ENCODE measurements at places on chromosomes 11 and 22. TPM values are rescaled to one million over a fixed set of nuclear protein-coding genes. Genes with fewer than 3 reads are reported as not detected.

The KRTAP5-7 gene
- not detected for total RNA-seq

The PRR33 gene
- total RNA-seq: not detected

The RAPSN gene
- not detected for total RNA-seq

The CARD10 gene
- total RNA-seq: 34.8 TPM

The RIMBP3B gene
- total RNA-seq: 0.06 TPM

The SAA2 gene
- total RNA-seq: 0.87 TPM

DNA sequence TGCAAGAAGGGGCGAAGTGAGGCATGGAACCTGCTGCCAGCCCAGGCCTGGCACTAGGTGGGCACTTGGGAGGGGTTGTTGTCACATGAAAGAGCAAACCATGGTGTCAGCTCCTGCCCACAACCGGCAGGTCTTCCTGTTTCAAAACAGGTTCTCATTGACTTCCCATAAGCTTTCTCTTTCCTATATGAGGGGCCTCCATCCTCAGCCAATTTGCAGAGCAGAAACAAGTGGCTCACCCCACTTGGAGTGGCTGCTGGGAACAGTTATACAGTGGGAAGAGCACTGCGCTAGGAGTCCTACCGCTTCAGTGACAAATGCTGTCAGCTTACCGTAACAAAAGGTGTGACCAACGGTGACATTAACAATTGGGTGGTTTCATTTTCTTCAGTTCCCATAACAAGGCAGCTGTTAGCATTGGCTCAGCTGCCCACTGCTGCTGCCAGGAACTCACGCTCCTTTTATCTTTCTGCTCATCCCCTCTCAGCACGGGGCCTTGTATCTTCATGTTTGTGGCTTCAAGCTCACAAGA is 10.2 kb upstream of the SSTR3 start:
- DNase-seq: no peak

DNA sequence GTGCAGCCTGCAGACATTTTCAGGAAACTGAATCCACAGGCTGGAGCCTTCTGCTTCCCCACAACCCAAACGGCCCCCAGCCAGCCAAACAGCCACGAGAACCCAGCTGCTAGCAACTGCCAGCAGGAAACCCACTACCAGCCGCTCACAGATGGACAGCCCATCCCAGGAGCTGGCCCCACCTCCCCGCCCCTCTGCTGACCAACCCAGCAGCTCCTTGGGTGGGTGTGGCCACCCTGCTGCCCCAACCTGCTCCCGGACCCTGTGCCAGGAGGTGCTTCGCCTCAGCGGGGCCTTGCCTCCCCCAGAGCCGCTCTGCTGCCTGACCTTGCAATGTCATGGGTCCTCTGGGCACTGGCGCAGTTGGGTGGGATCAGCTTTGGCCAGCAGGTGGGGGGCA is 8.2 kb upstream of the CCDC188 start:
- no peak for DNase-seq

GRCh38 chr11:117652521-117652920 is 144.5 kb downstream of the DSCAML1 start:
- no peak for DNase-seq

- DNase-seq: no peak
Measured at GRCh38 chr11:44858796-44859527, 91.7 kb downstream of the TP53I11 start.

GRCh38 chr11:75654314-75654713 is 14.5 kb downstream of the MAP6 start:
- DNase-seq: no peak

DNA sequence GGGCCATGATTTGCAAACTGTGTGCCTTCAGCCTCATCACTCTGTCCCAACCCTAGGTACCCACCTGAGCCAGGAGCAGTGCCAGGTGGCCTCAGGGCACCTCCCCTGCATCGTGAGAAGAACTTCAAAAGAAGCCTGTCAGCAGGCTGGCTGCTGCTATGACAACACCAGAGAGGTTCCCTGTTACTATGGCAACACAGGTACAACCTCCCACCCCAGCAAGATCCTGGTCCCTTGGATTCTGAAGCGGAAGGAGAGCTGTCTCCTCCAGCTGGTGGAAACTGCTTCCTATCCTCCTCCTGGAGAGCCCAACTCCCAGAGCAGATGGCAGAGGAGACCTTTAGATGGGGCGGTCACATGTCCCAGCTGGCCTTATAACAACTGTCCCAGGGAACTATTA is 2.9 kb downstream of the ZP1 start:
- no peak for DNase-seq

DNA sequence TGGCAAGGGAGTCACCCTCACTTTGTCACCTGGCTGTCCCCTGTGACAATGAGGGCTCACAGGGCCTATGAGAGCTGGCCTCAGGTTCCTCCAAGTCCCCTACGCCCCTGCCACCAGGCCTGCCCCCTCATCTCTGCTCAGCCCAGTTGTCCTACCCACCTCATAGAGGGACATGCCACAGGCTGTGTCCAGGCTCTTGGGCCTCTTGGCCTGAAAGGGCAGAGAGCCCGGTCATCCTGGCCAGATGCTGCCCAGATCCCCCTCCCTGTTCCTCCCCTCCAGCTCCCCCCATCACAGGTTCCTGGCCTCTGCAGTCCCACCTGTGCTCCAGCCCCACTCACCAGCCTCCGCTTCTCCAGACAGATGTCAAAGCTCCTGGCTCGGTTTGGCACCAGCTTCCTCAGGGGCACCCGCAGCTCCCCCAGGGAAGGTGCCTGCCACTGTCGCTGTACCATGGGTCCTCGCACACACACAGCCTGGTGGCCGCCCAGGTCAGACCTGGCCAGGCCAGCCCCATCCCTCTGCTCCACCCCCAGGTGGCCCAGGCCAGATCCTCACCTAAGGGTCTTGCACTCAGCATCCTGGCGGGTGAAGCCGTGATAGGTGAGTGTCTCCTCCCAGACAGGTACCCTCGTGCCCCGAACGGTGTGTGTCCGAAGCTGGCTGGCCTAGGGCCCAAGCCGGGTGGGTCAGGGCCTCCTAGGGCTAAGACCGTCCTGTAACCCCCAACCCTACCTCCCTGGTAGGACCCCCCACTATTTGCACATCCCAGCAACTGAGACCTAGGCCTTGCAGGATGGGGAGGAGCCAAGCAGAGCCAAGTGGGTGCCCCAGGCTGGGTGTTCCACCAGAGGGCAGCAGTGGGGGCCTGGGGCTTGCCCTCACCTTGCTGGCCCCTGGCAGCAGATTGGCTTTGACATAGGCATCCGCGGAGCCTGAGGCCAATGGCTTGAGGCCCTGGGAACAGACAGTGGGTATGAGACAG is 8.3 kb downstream of the NDUFV1 start:
- DNase-seq: no peak

DNA sequence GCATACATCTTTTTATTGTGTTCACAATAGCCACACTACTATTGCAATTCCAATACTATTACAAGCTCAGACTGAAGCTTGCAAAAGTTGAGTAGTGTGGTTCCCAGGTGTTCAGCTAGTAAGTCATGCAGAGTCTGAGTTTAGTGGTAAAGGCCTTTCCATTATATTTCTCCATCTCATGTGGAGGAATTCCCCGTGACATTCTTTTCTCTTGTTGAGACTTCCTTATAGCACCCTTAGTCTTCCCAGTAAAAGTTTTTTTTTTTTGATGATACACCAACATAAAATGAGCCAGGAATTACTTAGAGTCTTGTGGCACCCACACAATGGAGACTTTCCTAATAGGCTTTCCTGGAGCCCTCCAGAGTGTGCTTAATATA is 110.8 kb downstream of the UVRAG start:
- DNase-seq: no peak

DNA sequence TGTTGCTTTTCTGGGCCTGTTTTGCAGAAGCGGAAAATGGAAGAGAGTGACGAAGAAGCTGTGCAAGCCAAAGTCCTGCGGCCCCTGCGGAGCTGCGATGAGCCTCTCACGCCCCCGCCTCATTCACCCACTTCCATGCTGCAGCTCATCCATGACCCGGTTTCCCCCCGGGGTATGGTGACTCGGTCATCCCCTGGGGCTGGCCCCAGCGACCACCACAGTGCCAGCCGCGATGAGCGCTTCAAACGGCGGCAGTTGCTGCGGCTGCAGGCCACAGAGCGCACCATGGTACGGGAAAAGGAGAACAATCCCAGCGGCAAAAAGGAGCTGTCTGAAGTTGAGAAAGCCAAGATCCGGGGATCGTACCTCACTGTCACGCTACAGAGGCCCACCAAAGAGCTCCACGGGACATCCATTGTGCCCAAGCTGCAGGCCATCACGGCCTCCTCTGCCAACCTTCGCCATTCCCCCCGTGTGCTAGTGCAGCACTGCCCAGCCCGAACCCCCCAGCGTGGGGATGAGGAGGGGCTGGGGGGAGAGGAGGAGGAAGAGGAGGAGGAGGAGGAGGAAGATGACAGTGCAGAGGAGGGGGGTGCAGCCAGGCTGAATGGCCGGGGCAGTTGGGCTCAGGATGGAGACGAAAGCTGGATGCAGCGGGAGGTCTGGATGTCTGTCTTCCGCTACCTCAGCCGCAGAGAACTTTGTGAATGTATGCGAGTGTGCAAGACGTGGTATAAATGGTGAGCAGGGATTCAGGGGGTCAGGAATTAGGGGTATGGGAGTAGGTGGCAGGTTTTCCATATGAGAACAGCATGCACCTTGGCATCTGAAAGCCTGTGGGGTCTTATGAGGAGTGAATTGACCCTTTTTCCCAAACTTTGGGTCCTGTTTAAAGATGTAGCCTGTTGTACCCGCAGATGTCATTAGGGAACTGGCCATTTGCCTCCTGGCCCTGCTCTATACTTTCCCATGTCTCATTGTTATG is 15.9 kb upstream of the GRK2 start:
- DNase-seq: no peak

GRCh38 chr11:17197431-17197898 is 10.3 kb downstream of the PIK3C2A start:
- DNase-seq: no peak

GRCh38 chr22:33109514-33110430 is 51.6 kb upstream of the SYN3 start:
- DNase-seq: no peak

DNA sequence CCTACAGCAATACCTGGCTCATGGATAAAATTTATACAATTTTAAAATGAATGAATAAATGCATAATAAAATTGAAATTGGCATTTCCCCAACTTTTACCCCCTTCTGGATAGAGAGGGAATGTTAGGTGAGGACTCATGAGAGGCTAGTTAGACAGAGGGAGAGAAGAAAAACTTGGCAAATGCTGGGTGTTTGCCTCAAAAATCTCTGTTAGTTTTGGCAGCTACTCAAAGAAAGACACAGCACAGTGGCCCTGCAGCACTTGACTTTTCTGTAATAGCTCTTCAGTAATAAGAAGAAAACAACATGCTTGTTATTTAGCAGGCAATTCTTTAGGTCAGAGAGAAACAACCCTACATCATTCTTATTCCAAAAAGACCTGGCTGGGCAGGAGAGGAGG is 20.7 kb upstream of the IZUMO1R start:
- no peak for DNase-seq

GRCh38 chr11:575313-575995 is 816 bp upstream of the PHRF1 start:
- no peak for DNase-seq

DNA sequence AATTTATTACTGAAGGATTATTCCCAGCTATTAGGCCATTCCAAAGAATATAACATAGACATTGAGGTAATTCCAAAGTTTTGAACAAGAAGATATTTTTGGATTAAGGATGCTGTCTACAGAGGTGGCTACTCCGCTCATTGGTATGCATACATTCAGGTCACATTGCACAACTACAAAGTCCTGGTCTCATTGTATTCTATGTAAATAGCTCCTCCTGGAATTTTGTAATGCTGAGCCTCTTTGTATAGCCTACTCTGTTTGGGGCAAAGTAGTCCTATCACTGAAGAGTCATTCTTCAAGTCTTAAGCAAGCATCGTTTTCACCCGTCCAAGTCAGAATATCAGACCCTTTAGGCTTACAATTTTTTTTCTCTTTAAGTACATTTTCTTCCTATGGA is 142.4 kb downstream of the KIF18A start:
- no peak for DNase-seq

GRCh38 chr11:93492464-93493251 is 50.5 kb downstream of the SMCO4 start:
- DNase-seq: no peak

DNA sequence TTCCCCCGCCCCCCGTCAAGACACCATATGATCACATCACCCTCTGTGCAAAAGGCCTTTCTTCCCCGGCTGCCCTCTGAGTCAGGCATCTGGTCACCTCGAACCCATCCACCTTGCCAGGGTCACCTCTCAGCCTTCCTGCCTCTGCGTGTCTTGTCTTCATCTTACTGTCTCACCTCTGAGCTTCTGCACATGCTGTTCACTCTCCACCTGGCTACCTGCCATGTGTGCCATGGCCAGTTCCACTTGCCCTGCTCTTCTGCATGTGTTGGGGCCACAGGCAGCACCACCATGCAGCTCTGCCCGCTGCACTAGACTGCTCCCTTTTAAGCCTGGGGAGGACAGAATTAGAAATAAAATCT is 9.8 kb downstream of the ZNF74 start:
- DNase-seq: no peak

- no peak for DNase-seq
Measured at GRCh38 chr22:19742160-19743066, 18.2 kb upstream of the TBX1 start.

- no peak for DNase-seq
Measured at GRCh38 chr11:77505956-77506355, 32.1 kb upstream of the PAK1 start.

DNA sequence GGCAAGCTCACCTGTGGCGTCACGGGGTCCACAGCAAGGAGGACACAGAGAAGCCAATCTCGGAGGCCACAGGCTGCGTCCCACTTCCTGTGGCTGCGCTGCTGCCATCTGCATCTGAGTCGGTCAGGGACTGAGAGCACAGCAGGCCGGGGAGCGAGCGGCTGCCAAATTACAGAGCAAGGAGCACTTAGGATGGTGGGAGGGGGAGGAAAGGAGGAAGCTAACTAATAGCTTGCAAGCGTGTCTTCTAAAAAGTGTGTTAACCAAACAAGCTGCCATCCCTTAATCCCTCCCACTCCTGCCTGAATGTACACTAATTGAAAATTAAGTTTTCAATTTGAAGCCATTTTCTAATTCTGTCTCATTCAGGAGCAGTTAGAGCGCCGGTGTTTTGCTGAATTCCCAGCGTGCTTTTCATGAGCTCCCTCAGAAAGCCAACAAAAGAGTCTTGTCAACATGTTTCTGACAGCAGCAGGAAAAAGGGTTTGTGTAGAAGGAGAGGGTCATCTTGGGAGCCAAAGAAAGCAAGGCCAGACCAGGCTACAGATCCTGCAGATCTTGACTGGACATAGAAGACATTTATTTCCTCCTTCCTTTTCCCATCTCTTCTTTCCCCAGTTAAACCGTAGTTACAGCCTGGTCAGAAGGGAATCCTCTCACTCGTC is 42.4 kb upstream of the API5 start:
- DNase-seq: no peak
